HFFc6 (cell line): ENCODE measurements at places on chromosomes 2 and 18.

- H3K27me3 ChIP-seq, result no peaks in the 10 kb centered on the region
- no peaks in the 10 kb centered on the region for H3K4me1 ChIP-seq
- no peak overlapping the region for H3K27ac ChIP-seq
- H3K4me3 ChIP-seq, result no peak overlapping the region
- no peak for DNase-seq
These were observed 956.2 kb upstream of the LRATD1 start for GRCh38 chr2:13676269-13676668.

GRCh38 chr2:86039178-86039962, 66.3 kb downstream of the POLR1A start:
- H3K4me3 ChIP-seq, result no peak overlapping the region
- H3K4me1 ChIP-seq, result peaks cover 41% of the 10 kb centered on the region
- no peak for DNase-seq
- H3K27ac ChIP-seq, result no peak overlapping the region
- peaks cover 36% of the 10 kb centered on the region for H3K36me3 ChIP-seq
- H3K27me3 ChIP-seq, result peaks cover 5% of the 10 kb centered on the region

GRCh38 chr18:10416065-10416464, 38.4 kb upstream of the APCDD1 start:
- H3K36me3 ChIP-seq, result 0 out of 2 replicates have a peak, but pooled peaks cover 8% of the 10 kb centered on the region
- H3K4me1 ChIP-seq, result peaks cover 21% of the 10 kb centered on the region
- DNase-seq, result no peak
- H3K27me3 ChIP-seq, result peaks cover 12% of the 10 kb centered on the region

DNA sequence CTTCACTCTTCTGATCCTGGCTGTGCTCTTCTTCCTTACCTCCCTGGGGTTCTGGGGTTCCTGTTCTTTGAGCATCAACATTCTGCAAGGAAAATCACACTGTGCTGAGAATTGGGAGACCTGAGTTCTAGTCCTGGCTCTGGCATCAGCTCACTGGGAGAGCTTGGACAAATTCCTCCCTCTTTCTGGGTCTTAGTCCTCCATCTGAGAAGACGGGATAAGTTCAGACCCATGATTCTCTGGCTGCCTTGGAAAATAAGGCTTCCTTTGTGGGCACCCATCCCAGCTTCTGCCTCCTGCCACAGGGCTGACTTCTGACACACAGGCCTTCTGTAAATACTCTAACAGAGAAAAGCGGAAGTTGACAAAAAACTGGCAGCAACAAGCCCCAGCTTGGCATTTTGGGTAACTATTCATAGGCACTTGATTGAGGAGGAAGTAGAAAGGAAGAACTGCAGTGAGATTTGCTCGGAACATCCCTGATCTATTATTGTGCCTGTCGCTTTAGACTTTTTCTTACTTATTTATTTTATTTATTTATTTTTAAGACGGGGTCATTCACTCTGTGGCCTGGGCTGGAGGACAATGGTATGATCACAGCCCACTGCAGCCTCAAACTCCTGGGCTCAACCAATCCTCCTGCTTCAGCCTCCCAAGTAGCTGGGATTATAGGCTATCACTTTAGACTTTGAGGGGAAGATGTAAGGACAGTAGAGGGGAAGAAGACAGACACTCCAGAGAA, 7.9 kb downstream of the PCBP1 start:
- H3K27ac ChIP-seq, result peak overlapping the region; percentile 78
- H3K4me1 ChIP-seq, result peaks cover 16% of the 10 kb centered on the region
- H3K36me3 ChIP-seq, result peaks cover 5% of the 10 kb centered on the region
- no peak for DNase-seq
- peaks cover 1% of the 10 kb centered on the region for H3K27me3 ChIP-seq

- H3K4me3 ChIP-seq, result no peak overlapping the region
- H3K27me3 ChIP-seq, result no peaks in the 10 kb centered on the region
- H3K36me3 ChIP-seq, result peaks cover 5% of the 10 kb centered on the region; the same call in 1 of the 2 replicates
- peaks cover 59% of the 10 kb centered on the region for H3K4me1 ChIP-seq
- peak overlapping the region; percentile 49; the same call in 1 of the 2 replicates for H3K27ac ChIP-seq
These were observed 43.6 kb downstream of the SCN9A start for GRCh38 chr2:166332106-166332505.

GRCh38 chr2:25202275-25202674, 33.9 kb upstream of the POMC start:
- H3K4me1 ChIP-seq, result peaks cover 9% of the 10 kb centered on the region
- H3K27me3 ChIP-seq, result peaks cover 13% of the 10 kb centered on the region
- DNase-seq, result no peak
- H3K4me3 ChIP-seq, result no peak overlapping the region
- no peak overlapping the region for H3K27ac ChIP-seq

GRCh38 chr2:167572883-167573619, 674.3 kb downstream of the STK39 start:
- H3K27me3 ChIP-seq, result no peaks in the 10 kb centered on the region
- H3K4me1 ChIP-seq, result no peaks in the 10 kb centered on the region
- no peak overlapping the region for H3K4me3 ChIP-seq
- no peak for DNase-seq
